Left ventricle myocardium superior (tissue), 1 donor: ENCODE measurements at places on chromosomes 3 and 15. TPM values are rescaled to one million over a fixed set of nuclear protein-coding genes. Genes with fewer than 3 reads are reported as not detected.

EXOG gene
- 27.0 TPM for total RNA-seq

DNA sequence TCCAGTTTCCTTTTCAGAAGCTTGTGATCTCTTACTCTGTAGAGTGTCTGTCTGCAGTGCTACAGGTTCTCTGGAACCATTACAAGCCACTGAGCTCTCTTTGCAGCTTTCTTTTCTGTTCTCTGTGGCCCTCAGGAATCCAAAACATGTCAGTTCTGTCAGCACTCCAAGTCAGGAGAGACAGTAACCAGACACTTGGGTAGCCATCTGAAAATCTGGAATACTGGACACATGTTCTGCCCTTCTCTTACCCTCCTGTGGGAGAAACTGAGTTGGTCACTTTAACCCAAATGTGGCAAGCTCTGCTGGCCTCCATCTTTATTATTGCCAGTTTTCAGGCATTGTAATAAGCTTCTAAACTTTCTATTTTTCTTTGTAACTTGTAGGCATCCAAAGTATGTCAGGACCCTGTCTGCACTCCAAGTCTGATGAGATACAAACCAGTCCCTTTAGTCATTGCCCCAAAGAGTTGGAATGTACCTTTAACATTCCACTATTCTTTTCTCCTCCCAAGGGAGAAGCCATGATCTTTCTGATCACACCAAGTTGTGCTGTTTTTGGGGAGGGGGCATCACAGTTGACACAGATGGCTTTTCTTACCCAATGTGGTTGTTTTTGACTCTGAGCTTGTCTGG lies 183.7 kb downstream of the DPH6 start:
- no peak for DNase-seq

MAP6D1 gene
- 2.3 TPM for total RNA-seq

GRCh38 chr3:4711680-4711992 lies 218.5 kb downstream of the ITPR1 start:
- DNase-seq: no peak

GRCh38 chr3:134059035-134059601 lies 29.4 kb upstream of the SLCO2A1 start:
- DNase-seq: no peak
